CD4-positive, alpha-beta T cell treated with Interleukin-15 for 4 hours (primary cell): ENCODE measurements at places on chromosomes 12 and 14.

DNA sequence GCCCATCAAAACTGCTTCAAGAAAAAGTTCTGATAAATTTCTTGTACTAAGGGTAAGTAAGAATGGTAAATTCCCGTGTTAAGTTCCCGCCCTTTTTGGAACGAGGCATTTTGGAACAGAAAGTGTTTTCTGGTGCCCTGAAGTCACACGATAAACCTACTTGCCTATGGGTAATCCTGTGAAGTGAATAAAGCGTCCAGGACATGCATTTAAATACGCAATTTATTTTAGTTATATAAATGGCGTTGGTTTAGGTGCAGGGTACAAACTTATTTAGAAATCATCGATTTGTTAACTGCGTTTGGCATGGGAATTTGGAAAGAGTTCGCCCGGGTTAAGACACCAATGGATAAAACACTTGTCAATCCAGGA is 715 bp upstream of the RAP1B start:
- DNase-seq, result no peak

GRCh38 chr14:87492561-87492960 is 500.4 kb downstream of the GALC start:
- DNase-seq, result no peak

- no peak for DNase-seq
Measured at GRCh38 chr12:72272091-72272661, at the start of gene TRHDE. Gene TRHDE (plus strand): TSS chr12:72272370. CDS start chr12:72272644, 274 bp downstream.

DNA sequence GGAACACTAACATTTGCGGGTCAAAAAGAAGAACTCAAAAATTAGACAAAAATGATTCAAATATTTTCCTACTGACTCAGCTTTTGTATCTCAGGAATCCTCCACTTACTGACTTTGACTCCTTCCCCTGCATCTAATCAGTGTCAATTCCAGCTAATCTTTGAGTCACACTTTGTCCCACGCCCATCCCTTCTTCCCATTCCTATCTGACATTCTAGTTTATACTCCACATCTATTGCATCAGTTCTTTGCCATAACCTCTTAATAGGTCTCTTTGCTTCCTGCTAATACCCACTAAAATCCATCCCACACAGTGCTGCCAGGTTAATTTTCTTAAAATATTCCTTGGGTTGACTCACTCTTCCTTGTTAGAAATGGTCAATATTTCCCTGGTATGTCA is 19.1 kb downstream of the BBS10 start:
- DNase-seq, result no peak

GRCh38 chr12:4190366-4191063 is 83.0 kb upstream of the CCND2 start:
- no peak for DNase-seq

DNA sequence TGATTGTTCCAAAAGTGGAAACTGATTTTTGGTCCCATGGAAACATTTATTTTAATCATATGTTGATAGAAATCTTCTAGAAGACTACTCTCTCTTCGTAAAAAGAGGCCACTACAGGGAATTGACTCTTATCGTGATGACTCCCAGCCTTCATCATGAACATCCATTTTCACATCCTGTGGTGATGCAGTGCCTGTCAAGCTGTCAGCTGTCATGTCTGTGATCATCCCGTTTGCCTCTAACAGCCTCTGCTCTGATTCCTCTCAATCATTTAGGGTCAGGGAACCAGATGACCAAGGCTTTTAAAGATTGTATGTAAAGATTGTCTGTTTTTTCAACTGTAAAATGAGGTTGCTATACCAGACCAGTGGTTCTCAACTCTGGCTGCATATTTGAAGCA is 419.0 kb upstream of the MGAT4C start:
- DNase-seq, result no peak

GRCh38 chr14:100723830-100724437 is 2.8 kb upstream of the DLK1 start:
- no peak for DNase-seq

DNA sequence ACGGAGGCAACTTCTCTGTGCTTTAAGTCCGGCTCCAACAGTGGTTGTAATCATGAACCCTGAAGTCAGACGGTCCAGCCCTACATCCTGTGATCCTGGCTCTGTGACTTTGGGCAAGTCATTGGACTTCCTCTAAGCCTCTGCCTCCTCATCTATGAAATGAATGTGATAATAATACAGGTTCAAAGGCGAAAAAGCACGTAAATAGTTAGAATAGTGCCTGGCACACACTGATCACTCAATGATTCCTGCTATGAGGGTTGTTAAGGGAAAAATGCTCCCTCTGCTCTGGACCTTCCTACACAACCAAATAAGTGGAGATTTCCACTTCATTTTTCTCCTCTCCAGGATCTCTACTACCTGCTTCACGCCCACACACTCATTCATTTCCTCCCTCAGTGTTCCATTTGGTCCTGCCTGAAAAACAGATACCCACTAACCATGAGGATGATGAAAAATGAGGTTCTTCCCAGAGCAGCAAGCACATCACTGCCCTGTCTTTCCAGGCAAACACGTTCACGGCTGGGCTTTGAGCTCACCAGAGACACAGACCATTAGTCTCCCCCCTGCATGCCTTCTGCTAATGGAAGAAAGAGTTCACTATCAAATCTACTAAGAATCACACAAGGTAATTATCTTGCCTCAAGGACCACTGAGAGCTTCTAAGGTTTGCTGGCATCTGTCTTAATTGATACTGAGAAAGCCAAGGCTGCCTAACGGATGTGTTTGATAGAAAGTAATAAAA is 13.2 kb downstream of the NUAK1 start:
- no peak for DNase-seq

GRCh38 chr12:127293507-127294310 is 973.3 kb upstream of the TMEM132C start:
- peak; percentile 25 for DNase-seq

DNA sequence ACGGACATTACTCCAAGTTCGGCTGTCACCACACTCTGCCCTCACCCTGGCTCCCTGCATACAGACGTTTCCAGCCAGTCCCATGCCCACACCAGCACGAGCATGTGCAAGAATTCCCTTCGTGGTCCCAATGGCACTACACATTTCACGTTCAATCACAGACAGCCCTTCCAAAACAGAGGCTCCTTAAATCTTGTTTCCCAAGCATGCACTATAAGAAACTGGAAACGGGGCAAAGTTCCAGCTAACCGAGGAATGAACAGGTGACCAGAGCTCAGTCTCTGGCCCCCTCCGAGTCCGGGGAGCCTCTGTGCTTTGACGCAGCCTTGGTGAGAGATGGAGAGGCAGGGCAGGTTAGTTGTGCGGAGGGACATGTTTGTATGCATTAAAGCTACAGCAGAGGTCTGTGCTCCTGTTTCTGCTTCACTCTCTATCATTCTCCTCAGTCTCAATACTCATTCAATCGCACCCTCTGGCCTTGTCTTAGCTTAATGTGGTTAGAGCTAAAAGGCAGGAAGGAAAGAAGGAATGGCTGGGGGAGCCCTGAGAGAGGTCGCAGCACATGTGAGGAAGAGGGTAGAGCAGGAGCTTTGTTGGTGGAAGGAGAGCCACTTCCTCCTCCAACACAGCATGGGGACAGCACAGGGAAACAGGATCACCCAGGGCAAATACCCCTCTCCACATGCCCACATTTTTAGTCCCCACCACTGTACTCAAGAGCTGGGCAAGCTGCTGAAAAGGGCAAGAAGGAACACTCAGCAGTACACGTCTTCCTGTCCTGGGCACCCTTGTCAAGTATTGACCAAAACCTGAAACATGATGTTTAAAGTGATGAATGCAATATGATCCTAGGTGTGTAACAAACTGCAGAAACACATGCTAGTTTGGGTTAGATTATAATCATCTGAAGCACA is 12.2 kb upstream of the SELPLG start:
- DNase-seq, result no peak

DNA sequence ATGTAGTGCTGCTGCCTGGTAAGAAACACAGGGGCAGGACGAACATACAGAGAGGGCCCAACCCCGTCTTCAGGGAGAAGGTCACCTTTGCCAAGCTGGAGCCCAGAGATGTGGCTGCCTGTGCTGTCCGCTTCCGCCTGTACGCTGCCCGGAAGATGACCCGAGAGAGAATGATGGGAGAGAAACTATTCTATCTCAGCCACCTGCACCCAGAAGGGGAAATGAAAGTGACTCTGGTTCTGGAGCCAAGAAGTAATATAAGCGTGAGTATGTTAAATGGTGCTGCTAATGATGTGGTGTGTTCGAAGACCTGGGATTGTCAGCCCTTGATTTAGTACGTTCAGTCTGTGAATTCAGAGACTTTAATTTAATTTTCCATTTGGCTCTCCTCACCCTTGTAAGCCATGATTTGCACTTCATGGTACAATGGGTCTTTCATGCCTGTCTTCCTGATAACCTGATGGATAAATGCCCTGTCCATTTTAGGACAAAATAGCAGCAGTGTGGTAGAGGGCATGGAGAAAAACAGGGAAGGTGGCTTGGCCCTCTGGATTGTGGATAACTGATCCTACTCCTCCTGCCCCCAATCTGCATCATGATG is 318.9 kb downstream of the SNAPC1 start:
- DNase-seq, result no peak

- DNase-seq, result no peak
Measured at GRCh38 chr14:90556666-90557450, 160.0 kb downstream of the CALM1 start.

GRCh38 chr12:3089588-3089987 is 12.4 kb downstream of the TSPAN9 start:
- no peak for DNase-seq

DNA sequence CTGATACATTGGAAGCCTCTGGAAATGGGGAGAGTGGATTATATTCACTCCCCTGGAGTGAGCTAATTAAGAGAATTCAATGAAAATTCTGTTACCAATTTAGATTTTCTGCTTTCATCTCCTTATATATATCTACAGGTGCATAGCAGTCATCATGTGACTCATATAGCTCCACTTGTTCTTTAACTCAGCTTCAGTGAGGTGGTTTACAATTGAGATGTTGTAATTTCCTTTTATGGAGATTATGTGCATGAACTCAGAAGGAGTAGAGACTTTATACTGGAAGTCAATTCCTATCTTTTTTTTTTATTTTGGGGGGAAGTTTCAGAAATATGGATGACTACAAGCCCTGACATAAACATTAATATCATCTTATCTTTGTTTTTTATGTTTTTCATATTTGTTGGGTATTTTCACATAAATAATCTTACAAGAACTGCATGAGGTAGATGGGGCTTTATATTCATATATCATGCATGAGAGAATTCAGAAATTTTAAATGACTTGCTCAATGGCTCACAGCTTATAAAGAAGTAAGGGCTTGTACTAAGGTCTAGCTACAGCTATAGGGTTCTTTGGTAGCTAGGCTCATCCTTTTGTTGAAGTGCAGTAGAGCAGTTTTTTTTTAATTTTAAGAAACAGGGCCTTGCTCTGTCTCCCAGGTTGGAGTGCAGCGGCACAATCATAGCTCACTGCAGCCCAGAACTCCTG is 92.3 kb upstream of the SCAF11 start:
- DNase-seq, result no peak

DNA sequence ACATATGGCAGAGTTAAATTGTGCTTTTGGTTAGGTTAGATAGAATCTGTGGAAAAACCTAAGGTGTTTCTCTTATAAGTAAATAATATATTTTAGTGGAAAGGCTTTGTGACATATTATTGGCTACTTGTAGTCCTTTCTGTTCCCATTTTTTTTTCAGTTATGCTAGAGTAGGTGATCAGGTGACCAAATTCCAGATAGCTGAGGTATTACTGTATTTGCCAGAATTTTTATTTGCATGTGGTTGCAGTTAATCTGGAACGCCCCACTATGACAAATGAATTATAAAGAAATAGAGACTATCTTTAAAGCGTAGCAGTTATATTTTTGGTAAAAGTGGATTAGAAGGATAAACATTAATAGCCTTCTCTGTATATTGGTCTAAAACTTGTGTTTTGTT is 52.0 kb downstream of the ARHGAP5 start:
- no peak for DNase-seq

DNA sequence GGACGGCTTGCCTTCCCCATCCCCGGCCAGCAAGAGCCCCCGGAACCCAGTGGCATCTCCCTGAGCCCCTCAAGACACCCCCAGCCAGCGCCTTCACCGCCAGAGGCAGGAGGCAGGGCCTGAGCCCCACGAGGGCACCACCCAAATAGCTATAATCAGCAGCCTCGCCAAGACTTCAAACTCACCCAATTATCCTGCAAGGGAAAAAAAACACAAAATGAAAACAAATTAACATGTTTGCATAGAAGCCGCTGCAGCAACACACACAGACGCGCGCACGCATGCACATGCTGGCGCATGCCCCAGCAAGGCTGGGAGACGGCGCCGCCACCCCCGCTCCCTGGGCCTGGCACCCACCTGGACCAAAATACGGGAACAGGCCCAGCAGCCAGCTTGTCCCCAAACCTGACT is 15.8 kb downstream of the FAM222A start:
- no peak for DNase-seq

DNA sequence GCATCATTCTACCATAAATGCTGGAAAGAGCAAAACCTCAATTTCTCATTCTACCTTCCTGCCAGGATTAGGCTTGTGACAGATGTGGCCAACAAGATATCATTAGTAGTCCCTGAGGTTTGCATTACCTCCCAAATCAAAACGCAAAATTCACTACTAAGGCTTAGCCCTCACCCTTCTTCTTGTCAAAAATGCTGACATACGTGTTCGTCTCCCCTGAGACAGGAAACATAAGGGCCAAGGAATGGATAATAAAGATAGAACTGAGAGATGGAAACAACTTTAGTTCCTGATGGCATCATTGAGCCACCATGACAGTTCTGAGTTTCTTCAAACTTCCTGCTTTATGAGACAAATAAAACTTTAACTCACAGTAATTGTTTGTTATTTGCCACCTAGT is 642.1 kb downstream of the NOVA1 start:
- no peak for DNase-seq

- no peak for DNase-seq
Measured at GRCh38 chr12:71397433-71397954, 42.1 kb upstream of the LGR5 start.

DNA sequence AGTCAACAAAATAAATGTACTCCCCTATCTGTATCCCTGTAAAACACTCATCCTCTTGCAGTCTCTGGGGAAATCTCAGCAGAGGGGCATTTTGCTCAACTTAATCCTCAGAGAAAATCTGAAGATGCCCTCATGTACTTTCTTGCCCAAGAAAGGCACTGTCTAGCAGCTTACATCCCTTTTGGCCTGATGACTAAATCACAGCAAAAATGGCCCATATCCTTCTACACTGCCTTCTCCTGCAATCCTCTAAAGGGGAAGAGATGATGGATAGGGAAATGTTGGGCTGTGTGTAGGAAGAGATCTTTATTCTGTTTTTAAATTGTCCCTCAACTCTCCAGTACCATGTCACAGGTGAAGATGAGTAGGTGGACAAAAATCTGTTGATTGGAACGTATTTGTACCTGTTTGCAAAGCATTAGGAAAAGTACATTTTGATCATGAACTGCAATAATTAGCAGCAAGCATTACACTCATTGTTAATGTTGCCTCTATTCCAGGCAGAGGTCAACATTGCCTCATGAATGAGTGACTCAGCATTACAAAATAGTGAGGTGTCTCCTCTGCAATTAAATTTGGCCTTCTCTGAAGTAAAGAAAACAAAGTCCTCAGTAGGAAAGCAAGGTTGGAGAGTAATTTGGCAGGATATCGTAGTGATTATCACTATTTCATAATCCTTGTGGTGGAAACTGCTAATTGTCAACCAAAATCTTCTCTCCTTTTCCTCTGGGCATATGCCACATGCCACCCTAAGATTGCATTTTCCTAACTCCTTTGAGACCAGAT is 172.4 kb upstream of the CAND1 start:
- DNase-seq, result no peak
